NCI-H345 (cell line): ENCODE measurements at places on chromosomes 4 and X.

DNA sequence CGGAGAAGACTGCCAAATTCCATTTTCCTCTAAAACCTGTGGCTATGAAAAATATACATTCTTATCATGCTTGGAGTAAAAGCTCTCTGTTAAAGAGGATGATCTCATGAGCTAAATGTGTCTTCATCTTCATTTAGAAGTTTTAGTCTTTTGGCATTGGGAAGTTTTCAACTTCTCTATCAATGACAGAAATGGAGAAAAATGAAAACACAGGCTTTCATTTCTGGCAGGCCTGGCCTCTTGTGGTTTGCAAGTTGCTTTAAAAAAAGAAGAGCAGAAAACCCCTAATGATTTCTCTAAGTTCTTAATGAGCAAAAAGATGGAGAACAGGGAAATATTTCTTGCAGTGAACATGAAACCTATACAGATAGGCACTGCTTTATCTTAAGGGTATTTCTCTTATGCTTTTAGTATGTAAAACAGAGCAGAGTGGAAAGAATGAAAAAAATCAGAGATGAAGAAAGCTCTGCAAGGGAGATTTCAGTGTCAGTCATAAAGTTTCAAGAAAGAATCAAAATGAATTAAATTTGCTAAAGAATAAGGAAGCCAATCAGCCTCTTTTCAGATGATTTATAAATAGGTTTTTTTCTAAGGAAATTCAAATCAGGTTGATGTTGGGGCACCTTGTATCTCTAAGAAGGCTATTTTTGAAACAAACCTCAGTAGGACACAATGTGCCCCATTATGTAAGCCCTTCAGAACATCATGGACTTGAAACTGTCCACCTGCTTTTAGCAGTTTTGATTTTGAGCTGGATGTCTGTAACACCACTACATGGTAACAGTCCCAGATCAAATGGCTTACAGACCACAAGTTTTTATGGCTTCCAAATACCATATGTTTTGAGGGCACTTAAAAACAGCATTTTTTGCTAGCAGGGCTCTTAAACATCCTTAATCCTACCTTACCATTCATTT, 225.0 kb downstream of the GRIA3 start:
- no peak for DNase-seq

DNA sequence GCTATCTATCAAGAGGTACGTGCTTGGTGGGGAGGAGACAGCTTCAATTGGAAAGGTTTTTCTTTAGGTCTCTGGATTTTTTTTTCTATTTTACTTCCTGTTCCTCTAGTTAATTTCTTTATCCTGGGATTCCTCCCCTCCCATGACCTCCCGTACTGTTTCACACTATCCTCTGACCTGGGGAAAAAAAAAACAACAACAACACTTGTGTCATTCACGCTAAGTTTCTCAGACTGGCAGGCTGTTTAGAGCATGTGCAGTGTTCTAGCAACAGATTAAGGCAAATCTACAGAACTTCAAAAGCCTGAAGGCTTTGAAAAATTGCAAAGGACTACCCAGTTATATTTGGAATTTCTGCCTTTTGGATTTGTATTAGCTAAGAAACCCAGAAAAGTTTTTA, 358.4 kb downstream of the ARHGAP24 start:
- DNase-seq: no peak

GRCh38 chr4:185932491-185932890, 120.5 kb upstream of the SORBS2 start:
- DNase-seq: no peak

DNA sequence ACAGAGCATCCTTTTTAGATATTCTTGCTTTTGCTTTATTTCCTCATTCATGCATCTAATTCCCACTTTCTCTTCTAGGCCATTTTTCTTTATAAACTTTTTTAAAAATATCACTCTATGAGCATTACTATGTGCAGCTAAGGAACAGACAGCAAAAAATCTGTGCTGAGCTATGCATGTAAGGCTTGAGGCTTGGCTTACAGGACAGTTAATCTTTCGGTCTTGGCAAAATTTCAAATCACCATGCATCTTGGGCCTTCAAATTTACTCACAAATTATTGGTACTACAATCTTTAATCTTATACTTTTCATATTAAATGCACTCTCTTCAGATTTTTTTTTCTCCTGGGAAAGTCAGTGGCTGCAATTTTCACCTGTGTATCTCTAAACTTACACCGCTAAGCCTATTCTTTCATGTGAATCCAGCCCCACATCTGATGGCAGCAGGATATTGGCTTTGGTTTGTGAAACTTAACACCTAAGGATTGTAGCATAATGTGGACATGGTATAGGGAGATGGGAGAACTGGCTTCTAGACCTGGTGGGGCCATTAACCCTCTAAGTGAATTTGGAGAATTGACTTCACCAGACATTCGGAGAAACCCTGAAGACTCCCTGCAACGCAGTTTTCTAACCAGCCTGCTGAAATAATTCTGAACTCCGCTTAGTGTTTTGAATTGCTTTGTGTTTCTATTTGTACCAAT, 278.3 kb downstream of the SPRY1 start:
- DNase-seq: no peak

DNA sequence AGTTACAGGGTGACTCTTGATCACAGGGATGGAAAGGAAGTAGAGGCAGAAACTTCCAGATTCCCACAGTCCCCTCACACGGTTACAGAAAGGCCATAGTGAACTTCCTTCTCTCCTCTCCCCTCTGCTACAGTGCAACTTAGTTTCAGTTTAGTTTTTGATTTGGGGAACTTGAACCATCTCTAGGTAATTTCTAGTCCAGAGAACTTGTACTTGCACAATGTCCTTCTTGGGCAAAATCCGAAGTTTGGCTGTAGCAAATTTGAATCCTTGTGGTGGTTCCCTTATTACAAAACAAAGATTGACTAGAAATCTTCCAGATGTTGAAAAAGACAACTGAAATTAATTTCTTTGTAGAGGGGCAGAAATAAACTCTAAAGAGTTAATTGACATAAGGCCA, 1.2 kb upstream of the BLTP1 start:
- no peak for DNase-seq

GRCh38 chr4:72977936-72978485, 91.5 kb downstream of the COX18 start:
- DNase-seq: no peak

DNA sequence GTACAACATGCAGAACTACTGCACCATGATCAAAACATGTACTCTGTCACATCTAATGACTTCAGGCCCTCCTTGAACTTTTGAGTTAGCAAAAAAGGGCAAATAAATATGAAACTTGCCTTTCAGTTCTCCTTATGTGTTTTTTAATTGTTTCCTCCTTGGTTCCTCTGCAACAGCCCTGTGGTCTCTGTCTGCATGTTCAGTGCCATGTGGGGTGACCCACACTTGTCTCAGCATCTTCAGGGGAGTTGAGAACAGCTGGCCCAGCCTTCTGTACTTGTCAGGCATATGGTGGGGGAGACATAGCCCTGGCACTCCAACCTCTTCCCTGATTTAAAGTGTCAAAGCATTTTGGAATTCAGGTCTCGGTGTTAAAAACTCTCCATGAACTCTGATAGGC, 188.0 kb upstream of the PGRMC2 start:
- no peak for DNase-seq

DNA sequence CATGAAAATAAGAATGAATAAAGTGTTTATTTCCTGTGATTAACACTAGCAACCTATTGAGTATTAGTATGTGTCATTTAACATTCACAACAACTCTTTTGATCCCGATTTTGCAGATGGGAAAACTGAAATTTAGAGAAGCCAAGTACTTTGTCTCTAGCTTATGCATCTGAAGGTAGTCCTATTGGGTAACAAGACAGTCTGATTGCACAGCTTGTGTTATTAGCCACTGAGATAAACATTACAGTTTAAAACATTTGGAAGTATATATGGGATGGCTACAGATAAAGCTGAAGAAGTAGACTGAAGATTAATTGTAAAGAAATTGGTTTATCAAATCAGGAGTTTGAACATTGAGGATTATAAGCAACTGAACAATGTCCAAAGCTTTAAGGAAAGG, 99.6 kb upstream of the PDE5A start:
- no peak for DNase-seq

DNA sequence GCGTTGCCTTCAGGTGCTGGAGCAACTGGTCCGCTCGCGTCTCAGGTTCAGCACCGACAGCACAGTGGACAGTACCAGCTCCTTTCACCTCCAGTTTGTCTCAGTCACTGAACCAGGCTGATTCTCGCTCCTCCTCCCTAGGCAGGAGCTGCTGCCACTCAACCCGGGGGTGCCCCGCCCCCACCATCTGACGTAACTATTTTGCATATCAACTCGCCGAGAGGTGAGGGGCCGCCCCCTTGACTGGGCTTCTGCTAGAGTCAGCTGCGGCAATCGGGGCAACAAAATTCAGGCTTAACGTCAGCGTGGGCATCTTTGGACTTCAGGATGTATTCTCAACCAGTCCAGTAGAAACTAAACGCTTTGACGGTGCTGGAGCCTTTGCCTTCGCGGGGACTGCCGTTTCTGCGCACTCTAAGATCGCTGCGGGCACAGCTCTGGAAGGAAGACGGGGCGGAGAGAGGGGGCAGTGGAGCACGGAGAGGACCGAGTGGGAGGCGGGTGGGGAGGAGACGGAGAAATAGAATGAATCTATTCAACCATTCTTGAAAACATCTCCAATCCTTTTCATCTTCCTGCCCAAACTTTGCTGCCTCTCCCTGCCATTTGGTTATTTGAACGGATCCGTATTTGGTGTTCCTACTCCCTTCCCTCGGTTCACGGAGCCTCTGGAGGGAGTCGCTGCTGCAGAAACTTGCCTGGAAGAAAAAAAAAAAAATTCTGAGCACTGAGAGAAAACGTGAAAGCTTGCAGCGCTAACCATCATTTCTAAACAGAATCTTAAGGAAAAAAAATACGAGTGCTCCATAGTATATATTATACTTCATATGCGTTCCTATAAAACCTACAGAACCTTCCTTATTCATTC, at the start of gene FSTL5:
FSTL5 (minus strand) TSS at position 109 of the 868 bp plus-strand sequence. CDS start 52,604 bp downstream, outside the sequence.
- DNase-seq: no peak

GRCh38 chrX:114134465-114134864, 449.4 kb upstream of the HTR2C start:
- no peak for DNase-seq

- DNase-seq: no peak
Observed at GRCh38 chr4:40288566-40288965, 46.6 kb upstream of the CHRNA9 start.

GRCh38 chrX:106933538-106933961, 13.3 kb downstream of the CLDN2 start:
- DNase-seq: no peak

- DNase-seq: no peak
Observed at GRCh38 chrX:41184312-41184711, 99.1 kb downstream of the USP9X start.

DNA sequence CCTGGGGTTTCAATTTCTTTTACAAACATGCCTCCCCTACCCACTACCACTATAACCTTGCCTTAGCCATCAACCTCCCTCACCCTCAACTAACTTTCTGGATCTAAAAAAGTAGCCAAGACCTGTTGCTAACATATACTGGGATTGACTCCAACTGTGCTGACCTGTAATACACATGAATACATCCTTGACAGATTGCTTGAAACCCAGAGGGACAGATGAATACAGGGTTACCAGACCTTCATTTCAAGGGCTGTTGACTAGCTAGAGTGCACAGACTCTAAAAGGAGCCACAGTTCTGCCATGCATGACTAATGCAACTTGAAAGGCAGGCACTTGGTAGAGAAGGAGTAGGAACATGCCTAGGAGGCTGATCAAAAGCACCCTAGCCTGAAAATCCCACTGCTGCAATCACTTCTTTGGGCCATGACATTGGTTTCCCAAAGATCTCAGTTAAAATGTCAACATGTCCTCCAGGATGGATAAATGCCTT, 121.0 kb downstream of the PCDH19 start:
- DNase-seq: no peak

DNA sequence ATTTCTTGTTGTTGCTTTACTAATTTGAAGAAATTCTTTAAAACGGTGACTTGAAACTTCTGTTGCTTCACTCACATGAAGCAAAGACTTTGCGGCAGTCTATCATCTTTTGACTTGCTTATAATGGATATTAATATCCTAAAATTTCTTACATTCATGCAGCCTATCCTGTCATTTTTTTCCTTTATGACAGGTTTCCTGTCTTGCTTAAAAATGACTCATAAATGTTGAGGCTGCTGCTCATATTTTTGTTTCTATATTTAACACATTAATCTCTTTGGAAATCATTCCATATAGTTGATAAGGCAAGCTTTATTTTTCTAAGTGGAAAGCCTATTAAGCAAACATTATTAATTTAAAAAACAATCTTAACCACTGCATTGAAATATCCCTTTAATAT, 176.6 kb upstream of the GALNTL6 start:
- DNase-seq: no peak

GRCh38 chr4:30454504-30454903, 265.7 kb upstream of the PCDH7 start:
- no peak for DNase-seq

DNA sequence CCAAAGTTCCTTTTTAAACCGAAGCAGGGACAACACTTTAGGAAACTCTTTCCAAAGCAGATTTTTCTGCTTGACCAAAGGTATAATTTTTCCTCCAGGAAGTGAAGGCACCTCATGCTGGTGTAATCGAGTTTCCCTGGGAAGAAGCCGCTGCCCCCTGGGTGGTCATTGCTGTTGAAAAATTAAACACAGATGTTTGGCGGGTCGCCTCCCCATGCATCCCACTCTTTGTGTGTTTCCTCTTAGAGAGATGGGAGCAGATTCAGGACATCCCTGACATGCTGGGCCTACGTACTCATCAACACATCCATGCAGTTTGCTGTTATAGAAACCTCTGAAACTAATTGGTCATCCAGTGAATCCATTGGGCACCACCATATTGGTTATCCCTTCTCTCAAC, 179.2 kb upstream of the HCCS start:
- no peak for DNase-seq

GRCh38 chrX:68983004-68983857, 154.4 kb downstream of the EFNB1 start:
- DNase-seq: no peak

DNA sequence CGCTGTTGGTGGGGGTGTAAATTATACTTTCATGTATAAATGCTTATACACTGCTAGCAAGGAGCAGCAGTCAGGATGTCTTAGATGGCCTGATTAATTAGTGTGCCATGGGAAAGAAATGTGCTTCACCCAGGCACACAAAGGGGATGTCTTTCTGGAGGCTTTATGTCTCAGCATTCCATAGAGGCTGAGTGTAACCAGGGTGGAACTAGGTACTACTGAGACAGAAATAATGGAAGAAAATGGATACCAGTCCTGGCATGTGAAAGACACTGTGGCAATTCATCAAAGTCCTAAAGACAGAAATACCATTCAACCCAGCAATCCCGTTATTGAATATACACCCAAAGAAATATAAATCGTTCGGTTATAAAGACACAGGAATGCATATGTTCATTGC, 52.5 kb downstream of the PF4 start:
- DNase-seq: no peak
